Activated naive CD8-positive, alpha-beta T cell treated with anti-CD3 and anti-CD28 coated beads, Interleukin-2, amount 10 ng/mL, durations not matched to agents 7 days and 5 days (primary cell): ENCODE measurements at places on chromosomes 1 and 21. TPM values are rescaled to one million over a fixed set of nuclear protein-coding genes. Genes with fewer than 3 reads are reported as not detected.

GRCh38 chr1:92599184-92599583, 112.5 kb upstream of the GFI1 start:
- no peaks in the 10 kb centered on the region for H3K27me3 ChIP-seq
- H3K4me1 ChIP-seq = peaks cover 22% of the 10 kb centered on the region
- no peak overlapping the region for H3K27ac ChIP-seq

DNA sequence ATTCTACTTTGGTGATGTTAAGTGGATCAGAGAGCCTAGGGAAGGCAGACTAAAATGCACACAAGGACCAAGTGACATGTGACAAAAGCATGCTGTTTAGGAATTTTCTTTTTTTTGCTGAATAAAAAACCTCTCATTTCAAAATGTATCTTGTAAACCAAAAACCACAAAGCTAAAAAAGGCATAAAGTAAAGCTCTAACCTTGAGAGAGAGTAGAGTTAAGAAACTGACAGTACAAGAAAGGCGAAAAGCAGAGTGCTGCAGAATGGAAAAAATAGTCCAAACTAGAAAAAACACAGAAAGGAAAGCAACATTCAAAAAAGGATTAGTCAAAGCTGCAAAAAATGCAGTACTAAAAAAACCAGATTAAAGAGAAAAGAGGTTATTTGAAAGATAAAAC, 76.5 kb downstream of the EPS15 start:
- no peak overlapping the region for H3K4me3 ChIP-seq
- H3K27ac ChIP-seq = no peak overlapping the region
- H3K36me3 ChIP-seq = peaks cover 37% of the 10 kb centered on the region
- no peak for DNase-seq

DNA sequence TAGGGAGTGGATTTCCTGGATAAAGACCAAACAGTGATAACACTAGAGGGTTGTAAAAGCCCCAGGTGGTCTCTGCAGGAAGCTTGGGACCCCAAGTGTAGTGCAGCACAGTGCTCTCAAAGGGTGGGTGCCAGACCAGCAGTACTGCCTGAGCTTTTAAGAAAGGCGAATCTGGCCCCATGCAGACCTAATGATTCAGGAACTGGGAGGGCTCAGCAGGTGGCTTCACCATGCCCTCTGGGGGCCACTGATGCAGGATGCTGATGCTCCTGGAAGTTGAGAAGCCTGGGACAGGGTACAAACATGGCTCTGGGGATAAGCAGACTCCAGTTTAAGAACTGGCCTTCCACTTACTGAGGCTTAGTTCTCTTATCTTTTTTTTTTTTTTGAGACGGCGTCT, 29.1 kb upstream of the NEK2 start:
- H3K36me3 ChIP-seq = no peaks in the 10 kb centered on the region
- no peak overlapping the region for H3K4me3 ChIP-seq
- H3K4me1 ChIP-seq = peaks cover under 1% of the 10 kb centered on the region
- no peak overlapping the region for H3K27ac ChIP-seq

DNA sequence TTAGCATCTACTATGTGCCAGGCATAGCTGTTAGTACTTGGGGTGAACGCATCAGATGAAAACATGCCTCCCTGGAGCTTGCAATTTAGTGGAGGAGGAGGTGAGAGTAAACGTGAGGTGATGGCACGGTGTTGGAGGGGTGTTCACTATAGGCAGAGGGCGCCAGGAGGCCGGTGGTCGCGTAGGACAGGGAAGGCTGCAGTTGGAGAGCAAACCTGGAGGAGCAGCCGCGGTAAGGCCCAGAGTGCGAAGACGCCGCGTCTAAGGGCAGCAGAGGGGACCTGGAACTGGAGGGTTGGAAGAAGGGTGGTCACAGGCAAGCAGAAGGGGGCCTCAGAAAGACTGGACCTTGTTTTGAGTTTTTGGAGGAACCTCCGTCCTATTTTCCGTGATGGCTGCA, 30.2 kb upstream of the TRIM17 start:
- H3K4me3 ChIP-seq = no peak overlapping the region
- peaks cover 18% of the 10 kb centered on the region for H3K4me1 ChIP-seq
- DNase-seq = no peak
- H3K27me3 ChIP-seq = peaks cover 65% of the 10 kb centered on the region

GRCh38 chr1:199667089-199667488, 360.4 kb upstream of the NR5A2 start:
- H3K4me1 ChIP-seq = no peaks in the 10 kb centered on the region
- no peak overlapping the region for H3K27ac ChIP-seq
- no peaks in the 10 kb centered on the region for H3K36me3 ChIP-seq
- H3K4me3 ChIP-seq = no peak overlapping the region
- peaks cover 25% of the 10 kb centered on the region for H3K27me3 ChIP-seq

DNA sequence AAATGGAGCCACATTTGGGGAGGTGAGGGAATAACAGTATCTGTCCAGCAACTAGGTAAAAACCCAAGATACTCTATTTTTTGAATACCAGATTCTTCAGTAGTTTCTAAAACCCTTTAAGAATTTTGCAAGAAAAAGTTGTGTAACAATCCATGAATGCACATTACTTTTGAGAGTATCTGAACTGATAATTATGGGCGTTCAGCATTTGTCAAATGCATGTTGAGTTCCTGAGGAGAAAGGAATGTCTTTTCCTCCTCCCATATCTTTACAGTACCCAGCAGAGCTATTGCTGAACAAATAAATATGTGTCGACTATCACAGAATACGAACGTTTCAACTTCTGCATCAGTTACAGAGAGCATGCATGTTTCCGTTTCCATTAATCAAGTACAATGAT, 104.5 kb downstream of the PCNX2 start:
- H3K4me3 ChIP-seq = no peak overlapping the region
- DNase-seq = no peak
- peaks cover 8% of the 10 kb centered on the region for H3K4me1 ChIP-seq
- H3K36me3 ChIP-seq = peaks cover 28% of the 10 kb centered on the region
- no peaks in the 10 kb centered on the region for H3K27me3 ChIP-seq
- no peak overlapping the region for H3K27ac ChIP-seq

DNA sequence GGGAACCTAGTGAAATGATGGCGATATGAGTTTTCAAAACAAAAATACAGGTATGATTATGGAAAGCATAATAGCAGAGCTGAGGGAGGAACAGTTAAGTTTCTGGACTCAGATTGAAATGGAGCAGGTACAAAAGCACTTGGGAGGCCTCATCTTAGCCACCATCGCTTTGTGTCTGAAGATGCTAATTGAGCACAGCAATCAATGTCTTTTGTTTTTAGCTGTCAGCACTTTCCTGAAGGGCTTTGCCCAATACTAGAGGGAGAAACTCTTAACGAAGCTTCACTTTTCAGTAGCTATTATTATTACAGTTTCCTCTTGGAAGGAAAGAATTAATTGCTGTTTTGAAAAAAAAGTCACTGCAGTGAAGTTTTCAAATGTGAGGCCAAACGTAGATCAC, 348.7 kb downstream of the RWDD3 start:
- H3K27ac ChIP-seq = no peak overlapping the region
- no peaks in the 10 kb centered on the region for H3K27me3 ChIP-seq
- H3K4me3 ChIP-seq = no peak overlapping the region
- no peaks in the 10 kb centered on the region for H3K36me3 ChIP-seq
- no peak for DNase-seq
- H3K4me1 ChIP-seq = no peaks in the 10 kb centered on the region

- no peak overlapping the region for H3K4me3 ChIP-seq
- H3K36me3 ChIP-seq = no peaks in the 10 kb centered on the region
- DNase-seq = no peak
- H3K4me1 ChIP-seq = no peaks in the 10 kb centered on the region
- H3K27me3 ChIP-seq = no peaks in the 10 kb centered on the region
- H3K27ac ChIP-seq = no peak overlapping the region
Observed at GRCh38 chr1:192749349-192749748, 59.5 kb upstream of the RGS2 start.

DNA sequence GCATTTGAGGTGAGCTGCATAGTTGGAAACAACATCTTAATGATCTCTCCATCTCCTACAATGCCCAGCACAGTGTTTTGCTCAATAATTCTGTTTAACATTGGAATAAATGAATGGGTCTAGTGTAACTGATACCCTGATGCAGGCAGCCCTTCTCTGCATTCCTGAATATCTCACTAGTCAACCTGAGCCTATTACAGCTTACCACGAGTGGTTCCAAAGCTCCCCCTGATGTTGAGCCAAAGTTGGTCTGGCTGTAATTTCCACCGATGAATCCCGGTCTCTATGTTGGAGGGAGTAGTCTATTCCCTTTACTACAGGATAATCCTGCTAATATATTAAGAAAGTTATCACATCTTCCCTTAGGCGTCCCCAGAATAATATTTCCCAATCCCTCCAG, 63.8 kb downstream of the ZBTB18 start:
- peaks cover 6% of the 10 kb centered on the region for H3K27me3 ChIP-seq
- H3K36me3 ChIP-seq = no peaks in the 10 kb centered on the region
- H3K4me3 ChIP-seq = no peak overlapping the region
- no peak overlapping the region for H3K27ac ChIP-seq

The FAM72C gene
- total RNA-seq = 9.1 TPM

The LORICRIN gene
- not detected for total RNA-seq
